ENCODE measurements at places on chromosomes 11 and 22.

DNA sequence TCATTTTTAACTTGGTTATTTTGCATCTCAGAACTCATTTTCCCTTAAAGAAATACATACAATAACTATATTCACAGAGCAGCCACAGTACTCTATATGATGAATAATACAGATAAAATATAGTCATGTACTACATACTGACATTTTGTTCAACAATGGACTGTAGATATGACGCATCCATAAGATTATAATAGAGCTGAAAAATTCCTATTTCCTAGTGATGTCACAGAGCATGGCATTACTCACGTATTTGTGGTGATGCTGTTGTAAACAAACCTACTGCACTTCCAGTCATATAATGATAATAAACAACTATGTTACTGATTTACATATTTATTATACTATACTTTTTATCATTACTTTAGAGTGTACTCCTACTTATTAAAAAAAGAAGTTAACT is 38.7 kb downstream of the NARS2 start:
- DNase-seq, result peak; percentile 20

GRCh38 chr11:38543986-38544385 is 1946.0 kb upstream of the RAG2 start:
- no peak for DNase-seq

DNA sequence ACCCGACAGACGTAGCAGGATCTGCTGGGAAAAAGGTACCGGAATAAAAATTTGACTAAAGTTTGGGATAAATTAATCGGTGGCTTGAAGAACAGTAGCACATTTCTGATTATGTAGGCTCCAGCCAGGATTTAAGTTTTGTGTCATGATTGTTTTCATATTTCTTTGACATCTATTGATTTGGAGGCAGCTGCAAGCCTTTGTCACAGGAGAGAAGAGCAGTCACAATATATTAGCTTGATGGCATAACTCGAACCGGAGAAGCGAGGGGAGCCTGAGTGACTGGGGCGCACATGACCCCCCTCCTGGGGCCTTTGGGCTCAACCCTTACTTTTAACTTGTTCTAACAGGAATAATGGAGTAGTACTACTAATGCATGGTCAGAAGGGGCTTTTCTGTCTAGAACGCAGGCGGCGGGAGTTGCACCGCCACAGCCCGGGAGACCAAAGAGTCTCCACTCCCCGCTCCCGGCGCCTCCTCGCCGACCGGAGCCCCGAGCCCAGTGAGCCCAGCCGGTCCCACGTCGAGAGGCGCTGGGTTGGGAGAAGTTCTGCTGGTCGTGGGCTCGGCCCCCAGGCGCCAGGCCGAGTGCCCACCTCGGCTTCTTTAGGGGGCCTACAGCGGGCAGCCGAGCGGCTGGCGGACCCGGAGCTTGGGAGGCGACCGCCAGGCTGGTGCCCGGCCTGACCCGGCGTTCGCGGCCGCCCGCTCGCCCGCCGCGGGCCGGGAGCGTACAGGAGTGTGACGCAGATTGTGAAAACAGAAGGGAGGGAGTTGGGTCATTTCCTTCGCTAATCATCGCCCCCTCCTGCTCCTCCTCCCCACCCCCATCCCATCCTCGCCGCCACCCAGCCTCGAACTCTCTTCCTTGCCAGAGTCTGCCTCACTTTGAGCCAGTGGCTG is 15.7 kb upstream of the PAX6 start:
- DNase-seq, result no peak

DNA sequence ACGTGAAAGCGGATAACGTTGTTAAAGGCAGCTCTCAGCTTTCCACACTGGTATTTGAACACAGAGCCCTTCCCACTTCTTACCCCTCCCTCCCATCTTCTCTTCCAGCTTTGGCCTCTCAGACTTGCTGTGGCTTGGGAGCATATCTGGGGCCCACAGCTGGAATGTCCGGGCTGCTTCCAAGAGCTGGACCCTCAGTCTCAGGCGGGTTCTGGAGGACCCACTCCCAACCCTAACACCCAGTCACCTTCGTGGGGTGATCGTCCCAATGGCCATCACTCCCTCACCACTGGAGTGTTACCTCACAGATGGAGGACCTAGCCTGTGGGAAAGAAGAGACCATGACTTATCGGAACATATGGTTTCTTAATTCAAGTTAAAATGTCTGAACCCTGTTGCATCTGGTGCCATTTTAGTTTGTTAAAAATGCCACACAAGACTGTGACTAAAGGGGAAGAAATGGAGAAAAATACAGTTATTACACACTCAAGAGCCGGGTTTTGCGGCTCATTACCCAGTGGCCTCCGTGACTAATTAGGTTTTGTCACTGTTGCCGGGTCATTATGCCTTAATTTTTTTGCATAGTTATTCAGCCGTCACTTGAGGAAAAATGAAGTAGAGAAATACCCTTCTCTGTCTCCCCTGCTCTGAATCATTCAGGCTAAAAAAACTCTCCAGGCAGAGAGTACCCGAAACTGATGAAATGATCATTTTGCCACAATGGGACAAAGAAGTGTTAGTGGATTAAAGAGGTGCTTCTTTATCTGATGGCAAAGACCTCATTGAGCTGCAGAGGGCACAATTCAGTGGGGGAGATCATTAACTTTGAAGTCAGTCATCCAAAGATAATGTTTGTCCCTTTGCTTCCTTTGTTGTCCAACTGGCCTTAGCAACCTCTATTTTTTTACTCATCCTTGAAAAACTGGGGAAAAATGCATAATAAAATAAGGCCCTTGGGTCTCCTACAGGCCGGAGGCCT is 87.2 kb upstream of the HTATIP2 start:
- DNase-seq, result no peak

- no peak for DNase-seq
These were observed 1.6 kb upstream of the SGSM3 start for GRCh38 chr22:40368836-40369235.

- no peak for DNase-seq
These were observed 349.7 kb downstream of the BUD13 start for GRCh38 chr11:116422956-116423600.

- no peak for DNase-seq
These were observed 1343.7 kb downstream of the BRD1 start for GRCh38 chr22:48483764-48484528.

- DNase-seq, result peak; percentile 16
These were observed 40.1 kb upstream of the FLI1 start for GRCh38 chr11:128653801-128654231.

- peak; percentile 99 for DNase-seq
These were observed 11.2 kb upstream of the TMEM184B start for GRCh38 chr22:38284042-38284402.

GRCh38 chr11:122697636-122698167 is 42.2 kb downstream of the UBASH3B start:
- peak; percentile 55 for DNase-seq

DNA sequence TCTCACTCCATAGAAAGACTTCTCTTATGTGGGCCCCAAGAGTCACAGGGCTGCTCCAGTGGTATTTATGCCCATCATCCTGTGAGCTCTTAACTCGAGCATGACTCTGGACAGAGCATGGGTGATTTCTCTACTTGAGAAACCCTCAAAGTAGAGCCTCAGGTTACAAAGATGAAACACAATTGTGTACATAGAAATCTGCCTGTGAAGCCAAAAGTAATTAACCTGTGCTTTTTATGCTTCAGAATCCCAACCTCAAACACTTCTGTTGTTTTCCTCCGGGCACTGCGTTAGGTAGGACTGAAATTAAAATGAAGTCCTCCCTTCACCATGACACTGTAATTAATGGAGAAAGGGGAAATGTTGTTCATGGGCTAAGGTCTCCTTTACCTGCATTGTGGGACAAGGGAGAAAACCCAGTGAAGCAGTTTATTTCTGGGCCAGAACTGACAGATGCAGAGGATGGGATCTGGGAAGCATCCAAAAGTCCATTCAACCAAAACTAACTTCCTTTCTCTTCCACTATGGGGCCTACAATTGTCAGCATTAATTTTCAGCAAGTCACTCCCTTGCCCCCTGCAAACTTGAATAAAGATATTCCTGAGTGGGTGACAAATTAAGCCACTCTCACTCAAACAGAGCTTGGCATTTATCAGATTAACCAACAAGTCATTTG is 24.1 kb upstream of the POU2AF1 start:
- DNase-seq, result no peak

GRCh38 chr11:61080986-61081590 is 21.2 kb upstream of the CD5 start:
- no peak for DNase-seq

DNA sequence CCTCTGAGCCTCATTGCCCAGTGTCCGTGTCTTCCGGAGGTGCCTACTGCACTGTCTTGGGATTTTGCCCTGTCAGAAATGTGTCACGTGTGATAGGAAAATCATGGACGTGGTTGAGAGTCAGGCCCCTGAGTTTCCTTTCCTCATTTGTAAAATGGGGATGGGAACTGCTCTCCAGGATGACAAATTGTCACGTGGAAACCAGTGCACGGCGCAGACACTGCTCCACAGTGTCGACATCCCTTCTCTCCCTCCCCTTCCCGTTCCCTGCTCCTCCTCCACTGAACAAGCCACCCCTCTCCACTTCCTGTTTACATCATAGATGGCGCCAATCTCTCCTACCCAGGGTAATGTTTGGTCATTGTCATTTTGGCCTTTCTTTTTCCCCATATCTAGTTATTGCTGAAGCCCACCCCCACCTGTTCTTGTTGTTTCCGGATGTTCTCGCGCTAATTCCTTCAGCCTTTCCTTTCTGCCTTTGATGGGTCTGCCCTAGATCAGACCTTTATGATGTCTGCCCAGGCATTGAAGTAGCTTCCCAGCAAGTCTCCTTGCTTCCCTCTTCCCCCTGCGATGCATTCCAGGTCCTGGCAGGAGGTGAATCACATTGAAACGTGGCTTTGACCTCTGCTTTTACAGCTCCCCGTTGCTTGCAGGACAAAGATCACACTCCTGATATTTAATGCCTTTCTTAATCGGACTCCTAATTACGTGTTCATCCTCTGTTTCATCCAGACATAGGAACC is 91.8 kb downstream of the TBC1D22A start:
- no peak for DNase-seq

GRCh38 chr22:40720538-40721256 is 41.4 kb downstream of the MCHR1 start:
- peak; percentile 49 for DNase-seq

DNA sequence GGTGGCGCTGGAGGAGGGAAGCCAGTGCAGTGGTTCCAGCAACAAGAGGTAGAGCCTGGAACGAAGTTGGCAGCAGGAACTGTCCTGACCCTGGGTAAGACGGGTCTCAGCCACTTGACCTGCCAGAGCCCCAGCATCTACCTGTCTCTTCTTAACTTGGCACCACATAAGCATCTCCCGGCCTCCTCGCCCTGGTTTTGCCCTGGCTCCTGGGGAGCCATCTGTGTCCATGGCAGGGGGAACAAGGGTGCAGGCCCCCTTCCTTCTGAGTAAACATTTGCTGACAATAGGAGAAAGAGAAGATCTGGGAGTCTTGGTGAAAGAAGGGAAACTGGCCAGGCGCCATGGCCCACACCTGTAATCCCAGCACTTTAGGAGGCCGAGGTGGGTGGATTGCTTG is 12.8 kb downstream of the P2RY2 start:
- no peak for DNase-seq

- no peak for DNase-seq
These were observed 5.3 kb downstream of the ABCG4 start for GRCh38 chr11:119154178-119154577.

DNA sequence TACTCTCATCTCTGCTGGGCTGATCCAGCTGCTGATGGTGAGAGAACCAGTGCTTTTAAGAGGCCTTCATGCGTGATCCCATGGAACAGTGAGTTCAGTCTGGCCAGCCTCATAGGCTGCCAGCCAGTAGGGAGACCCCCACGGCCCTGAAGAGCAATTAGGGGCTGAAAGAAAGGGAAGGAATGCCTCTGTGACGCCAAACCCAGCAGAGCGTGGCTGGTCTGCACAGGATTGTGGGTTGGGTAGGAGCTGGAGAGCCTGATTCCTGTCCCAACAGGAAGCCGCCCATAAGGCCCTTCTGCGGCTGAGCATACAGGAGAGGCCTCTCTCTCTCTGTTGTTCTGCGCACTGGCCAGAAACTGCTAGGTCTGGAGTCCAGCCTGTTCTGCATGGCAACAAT is 181.5 kb upstream of the E2F8 start:
- no peak for DNase-seq

GRCh38 chr11:117565709-117566108 is 231.3 kb downstream of the DSCAML1 start:
- DNase-seq, result no peak

- peak; percentile 11 for DNase-seq
These were observed 39.5 kb downstream of the ARFGAP3 start for GRCh38 chr22:42817556-42817955.

- DNase-seq, result no peak
These were observed 27.4 kb downstream of the TSPAN4 start for GRCh38 chr11:870127-870413.

GRCh38 chr11:73429121-73429750 is 53.0 kb downstream of the RELT start:
- DNase-seq, result peak; percentile 76

DNA sequence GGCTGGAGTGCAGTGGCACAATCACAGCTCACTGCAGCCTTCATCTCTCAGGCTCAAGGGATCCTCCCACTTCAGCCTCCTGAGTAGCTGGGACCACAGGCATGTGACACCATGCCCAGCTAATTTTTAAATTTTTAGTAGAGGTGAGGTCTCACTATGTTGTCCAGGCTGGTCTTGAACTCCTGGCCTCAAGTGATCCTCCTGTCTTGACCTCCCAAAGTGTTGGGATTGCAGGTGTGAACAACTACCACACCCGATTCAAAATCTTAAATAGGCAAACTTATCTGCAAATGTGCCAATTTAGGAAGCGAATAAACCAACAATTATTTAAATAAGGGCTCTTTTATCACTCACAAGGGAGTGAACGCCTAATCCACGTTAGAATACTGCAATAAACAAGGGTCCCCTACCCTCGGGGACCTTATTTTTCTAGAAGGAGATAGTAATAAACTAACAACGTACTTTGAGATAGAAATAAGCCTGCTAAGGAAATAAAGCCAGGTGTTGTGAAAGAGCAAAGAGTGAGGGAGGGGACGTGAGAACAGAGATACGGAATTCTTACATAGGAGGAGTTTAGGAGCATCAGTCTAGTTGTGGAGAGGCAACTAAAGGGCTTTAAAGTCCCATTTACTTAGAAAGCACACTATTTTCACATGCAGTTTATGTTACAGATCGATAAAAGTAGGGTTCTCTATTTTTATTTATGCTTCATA is 3.0 kb upstream of the WEE1 start:
- no peak for DNase-seq

DNA sequence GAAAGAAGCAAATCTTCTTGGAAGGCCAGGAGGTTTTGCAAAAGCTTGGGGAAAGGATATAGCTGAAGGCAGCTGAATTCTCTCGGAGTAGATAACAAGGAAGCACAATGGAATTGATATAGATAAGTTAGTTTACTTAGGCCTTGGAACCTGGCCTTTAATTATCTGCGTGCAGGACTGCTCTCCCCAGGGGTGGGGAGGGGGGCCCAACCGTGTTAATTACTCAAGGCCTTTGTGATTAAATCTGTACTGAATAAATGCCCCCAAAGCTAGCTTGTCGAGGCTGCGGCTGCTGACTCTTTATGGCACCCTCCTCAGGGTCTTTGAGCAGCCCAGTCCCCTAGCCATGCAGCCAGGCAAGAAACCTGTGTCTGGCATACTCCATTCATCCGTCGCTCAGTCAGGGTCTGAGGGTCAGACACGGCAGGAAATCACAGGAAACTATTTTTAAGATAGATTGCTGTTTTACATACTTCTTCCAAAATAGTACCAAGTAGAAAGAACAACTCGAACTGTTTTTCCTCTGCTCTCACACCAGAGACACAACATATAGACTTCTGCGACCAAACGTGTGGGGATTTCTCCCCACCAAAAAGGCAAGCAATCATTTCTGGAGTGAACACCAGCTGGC is 36.5 kb downstream of the MS4A2 start:
- no peak for DNase-seq
